Urothelium cell line (cell line): ENCODE measurements at places on chromosomes 11 and 22.

- DNase-seq, result no peak
Observed at GRCh38 chr11:1825039-1825740, 9.6 kb upstream of the SYT8 start.

- no peak for DNase-seq
Observed at GRCh38 chr22:33882991-33883390, 37.3 kb downstream of the LARGE1 start.

DNA sequence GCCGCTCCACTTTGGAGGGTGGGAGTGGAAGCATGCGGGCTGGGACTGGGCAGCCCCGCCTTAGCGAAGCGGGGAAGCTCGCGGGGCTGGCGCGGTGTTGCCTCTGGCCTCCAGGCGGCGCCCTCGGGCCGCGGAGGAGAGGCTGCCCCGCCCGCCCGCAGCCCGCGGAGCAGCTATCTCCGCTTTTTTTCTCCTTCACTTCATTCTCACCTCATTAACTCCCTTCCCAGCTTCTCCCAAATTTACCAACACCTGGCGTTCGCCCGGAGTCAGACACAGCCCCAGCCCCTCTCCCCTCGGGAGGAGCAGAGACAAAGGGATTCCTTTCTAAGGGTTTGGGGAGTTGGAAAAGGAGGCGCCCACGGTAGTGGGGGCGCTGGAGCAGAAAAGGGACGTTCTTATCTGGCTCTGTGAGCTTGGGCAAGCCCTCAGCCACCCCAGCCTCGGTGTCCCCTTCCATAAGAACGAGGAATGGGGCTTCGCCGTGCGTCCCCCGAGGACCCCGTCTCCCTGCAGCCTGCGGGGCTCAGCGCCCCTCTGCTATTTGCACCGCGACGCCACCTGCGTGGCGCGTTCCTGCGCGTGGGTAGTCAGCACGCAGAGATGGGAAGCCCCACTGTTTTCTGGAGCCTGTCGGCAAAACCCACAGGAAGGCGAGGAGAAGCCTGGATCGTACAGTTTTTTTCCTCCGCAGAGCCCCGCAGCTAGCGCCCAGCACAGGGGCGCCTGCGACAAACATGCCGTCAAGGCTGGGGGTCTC, 1.5 kb upstream of the WNT11 start:
- peak; percentile 93 for DNase-seq

- DNase-seq, result peak; percentile 27
Observed at GRCh38 chr11:17388609-17389210, at the start of gene KCNJ11. TSS of gene KCNJ11 (minus strand) at chr11:17388659. CDS start at chr11:17388091, 568 bp downstream.

DNA sequence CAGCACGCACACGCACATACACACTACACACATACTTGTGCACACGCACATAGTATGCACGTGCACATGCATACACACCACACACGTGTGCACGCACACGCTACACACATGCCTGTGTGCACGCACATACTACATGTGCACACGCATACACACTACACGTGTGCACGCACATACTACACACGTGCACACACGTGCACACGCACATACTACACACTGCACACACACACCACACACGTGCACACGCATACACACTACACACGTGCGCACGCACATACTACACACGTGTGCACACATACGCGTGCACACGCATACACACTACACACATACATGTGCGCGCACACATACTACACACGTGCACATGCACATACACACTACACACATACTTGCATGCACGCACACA, 19.7 kb upstream of the ARHGAP8 start:
- DNase-seq, result no peak

- DNase-seq, result no peak
Observed at GRCh38 chr11:126122863-126123262, 60.2 kb upstream of the CDON start.

- no peak for DNase-seq
Observed at GRCh38 chr11:116828632-116829524, 829 bp upstream of the APOC3 start.

DNA sequence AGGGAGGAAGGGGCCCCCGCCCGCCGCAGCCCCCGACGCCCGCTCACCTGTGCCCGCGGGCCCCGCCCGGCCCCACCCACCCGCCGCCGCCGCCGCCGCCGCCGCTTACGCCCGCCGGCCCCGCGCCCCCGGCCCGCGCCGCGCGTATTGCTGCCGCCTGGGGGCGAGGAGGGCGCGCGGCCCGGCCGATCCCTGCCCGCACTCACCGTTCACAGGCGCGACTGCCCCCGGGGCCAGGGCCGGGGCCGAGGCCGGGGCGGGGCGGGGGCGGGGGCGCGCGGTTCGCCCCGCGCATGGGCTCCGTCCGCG, 212 bp downstream of the HRAS start:
- DNase-seq, result no peak

- no peak for DNase-seq
Observed at GRCh38 chr11:19436932-19437331, 196.2 kb upstream of the E2F8 start.

DNA sequence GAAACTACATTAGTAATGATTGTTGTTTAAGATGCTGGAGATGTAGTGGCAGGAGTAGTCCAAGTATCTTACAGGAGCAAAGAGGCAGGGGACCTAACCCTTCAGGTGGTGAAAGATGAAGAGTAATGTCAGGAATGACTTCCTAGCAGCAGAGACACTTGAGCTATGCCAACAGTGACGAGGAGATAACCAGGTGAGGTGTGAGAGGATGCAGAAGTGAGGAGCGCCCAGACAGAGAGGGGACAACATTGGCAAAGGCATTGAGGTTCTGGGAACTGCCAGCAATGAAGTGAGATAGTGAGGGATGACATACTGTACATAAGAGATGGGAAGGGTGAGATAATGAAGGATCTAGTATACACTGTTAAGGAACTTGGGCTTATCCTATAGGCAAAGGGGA, 95.8 kb downstream of the NCAM1 start:
- DNase-seq, result no peak

- DNase-seq, result no peak
Observed at GRCh38 chr11:70628855-70629844, 230.8 kb downstream of the CTTN start.

DNA sequence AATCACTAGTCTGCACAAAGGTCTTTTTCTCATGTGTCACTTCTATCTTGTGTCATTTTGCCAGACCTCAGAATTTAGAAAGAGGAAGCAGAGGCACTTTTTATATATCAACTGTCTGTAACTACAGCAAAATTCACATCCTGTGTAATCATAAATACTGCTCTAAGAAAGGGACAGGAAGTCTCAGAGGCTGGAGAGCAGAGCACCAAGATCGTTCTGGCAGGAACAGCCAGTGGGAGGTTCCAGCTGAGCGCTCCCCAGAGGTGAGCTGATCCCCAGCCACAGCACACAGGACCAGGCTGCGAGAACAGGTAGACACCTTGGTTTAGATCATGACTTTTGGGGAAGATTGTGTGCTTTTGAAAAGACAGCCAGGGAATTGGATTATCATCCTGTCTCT, at the start of gene MS4A7:
TSS of gene MS4A7 (plus strand) at position 179 of the 400 bp plus-strand sequence. CDS start 4,610 bp downstream, outside the sequence.
- no peak for DNase-seq

GRCh38 chr22:20868025-20868962, 9.5 kb downstream of the SNAP29 start:
- DNase-seq, result no peak

- DNase-seq, result no peak
Observed at GRCh38 chr22:47794851-47795250, 1032.4 kb downstream of the TBC1D22A start.
